ENCODE measurements at places on chromosomes 16 and 17. TPM values are rescaled to one million over a fixed set of nuclear protein-coding genes. Genes with fewer than 3 reads are reported as not detected.

GRCh38 chr17:52537421-52537820, 378.9 kb upstream of the CA10 start:
- DNase-seq = peak; percentile 5

DNA sequence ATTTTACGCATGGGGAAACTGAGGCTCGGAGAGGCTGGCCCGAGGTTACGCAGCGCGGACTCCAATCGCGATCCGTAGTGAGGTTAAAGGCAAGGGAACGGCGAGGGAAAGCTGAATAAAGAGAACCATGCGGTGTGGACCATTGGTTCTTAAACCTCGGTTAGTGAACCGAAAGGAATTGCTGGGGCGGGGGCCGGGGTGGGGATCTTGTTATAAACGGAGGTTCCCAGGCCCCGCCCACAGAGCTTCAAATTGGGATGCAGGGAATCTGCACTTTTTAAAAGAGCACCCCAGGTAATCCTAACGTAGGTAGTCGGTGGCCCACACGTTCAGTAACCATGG, 524 bp downstream of the IQCK start:
- DNase-seq = no peak

- DNase-seq = no peak
These were observed 89.1 kb downstream of the SKAP1 start for GRCh38 chr17:48340916-48341315.

- DNase-seq = no peak
These were observed 10.1 kb downstream of the KRT39 start for GRCh38 chr17:40956401-40957254.

SOST gene
- total RNA-seq = 0.12 TPM

DNA sequence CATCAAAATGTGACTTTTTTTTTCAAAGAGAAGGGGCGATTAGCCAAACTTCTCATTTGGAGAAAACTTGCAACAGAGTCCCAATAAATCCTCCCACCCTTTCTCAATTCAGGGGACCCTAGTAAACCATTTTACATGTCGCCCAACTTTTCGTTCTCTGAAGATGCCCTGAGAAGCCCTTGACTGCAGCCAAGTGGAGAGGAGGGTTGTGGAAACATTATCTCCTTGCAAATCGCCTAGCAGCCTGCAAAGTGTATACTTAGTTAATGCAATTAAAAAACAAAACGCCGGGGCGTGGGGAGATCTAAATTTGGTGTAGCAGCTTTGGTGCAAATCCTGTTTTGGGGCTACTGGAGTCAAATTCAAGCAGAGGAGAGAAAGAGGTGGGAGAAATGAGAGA, 1.2 kb upstream of the SHISA9 start:
- DNase-seq = no peak

PYY gene
- total RNA-seq = not detected

DNA sequence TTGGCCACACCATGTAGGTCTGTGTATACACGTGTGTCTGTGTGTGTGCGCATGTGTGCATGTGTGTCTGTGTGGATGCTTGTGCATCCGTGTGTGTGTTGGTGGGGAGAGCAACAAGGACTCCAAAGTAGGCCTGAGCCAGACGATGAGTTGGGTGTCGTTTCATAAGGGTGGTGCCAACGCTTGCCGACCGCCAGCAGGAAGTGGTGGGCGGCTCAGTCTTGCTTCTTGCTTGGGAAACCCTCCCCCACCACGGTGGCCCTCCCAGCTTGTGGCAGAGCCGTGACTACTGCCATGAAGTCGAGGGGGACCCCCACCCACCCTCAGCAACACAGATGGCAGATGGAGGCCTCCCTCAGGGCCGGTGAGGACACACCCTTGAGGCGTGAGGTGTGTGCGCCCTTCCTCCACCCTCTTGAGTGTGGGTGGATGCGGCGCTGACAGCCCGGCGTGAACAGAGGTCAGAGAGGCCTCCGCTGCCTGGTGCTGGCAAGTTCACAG, 17.5 kb downstream of the SBK1 start:
- DNase-seq = no peak

HSD11B2 gene
- total RNA-seq = 3.9 TPM

PRR35 gene
- total RNA-seq = not detected

DNA sequence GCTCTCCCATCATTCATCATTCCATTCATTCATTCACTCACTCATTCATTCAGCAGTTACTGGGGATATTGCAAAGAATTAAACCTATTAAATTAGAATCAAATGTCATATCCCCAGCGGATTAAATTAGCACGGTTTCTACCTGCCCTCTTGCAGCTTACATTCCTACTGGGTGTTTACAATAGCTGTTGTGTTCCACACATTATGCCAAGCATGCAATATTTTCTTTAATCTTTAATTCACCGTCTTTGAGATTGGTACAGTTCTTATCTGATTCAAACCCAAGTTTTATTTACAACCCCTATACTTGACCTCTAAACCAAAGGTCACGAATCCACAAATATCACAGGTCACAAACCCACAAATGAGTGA, 727 bp upstream of the USP31 start:
- no peak for DNase-seq

DNA sequence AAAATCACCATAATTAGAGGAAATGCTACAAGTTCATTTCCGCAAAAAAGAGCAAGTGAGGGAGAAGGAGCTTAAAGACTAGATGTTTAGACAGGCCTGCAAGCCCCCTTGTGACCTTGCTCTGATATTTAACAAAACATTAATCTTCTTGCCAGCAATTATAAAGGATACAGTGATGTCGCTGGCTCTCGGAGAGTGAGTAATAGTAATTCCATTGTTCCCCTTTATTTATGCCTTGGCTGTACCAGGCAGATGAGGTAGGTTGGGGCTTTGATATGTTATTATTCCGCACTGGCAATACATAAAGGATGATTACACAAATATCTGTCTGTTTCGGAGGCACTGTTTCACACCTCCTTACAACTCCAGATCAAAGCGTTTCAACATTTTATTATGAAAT, 204.8 kb upstream of the SALL1 start:
- no peak for DNase-seq

KRT25 gene
- not detected for total RNA-seq

KRT9 gene
- not detected for total RNA-seq

DNA sequence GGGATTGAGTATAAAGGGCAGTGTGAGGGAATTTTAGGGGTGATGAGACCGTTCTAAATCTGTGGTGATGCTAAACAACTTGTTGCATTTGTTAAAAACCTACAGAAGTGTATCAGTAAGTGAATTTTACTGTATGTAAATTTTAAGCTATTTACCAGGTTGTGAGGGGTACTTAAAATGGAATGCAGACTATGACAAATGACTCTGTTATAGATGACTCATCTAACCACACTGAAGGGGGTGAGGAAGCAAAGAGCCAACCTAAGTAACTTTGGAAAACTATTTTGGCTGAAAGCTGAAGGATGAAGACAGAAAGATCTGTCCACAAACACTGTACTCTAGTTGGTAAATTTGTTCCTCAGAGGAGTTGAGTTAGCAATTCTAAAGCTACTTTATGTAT, 5.3 kb upstream of the MKS1 start:
- DNase-seq = no peak

GRCh38 chr17:17938388-17939107, 33.7 kb downstream of the TOM1L2 start:
- no peak for DNase-seq

- no peak for DNase-seq
These were observed 12.3 kb downstream of the DNAH2 start for GRCh38 chr17:7729816-7730215.

- DNase-seq = no peak
These were observed 21.9 kb downstream of the OMG start for GRCh38 chr17:31275116-31275515.

TP53TG3C gene
- not detected for total RNA-seq

- peak; percentile 83 for DNase-seq
These were observed 773 bp downstream of the BLTP2 start for GRCh38 chr17:28643983-28644786.

- DNase-seq = no peak
These were observed 123.8 kb downstream of the ZNF778 start for GRCh38 chr16:89341279-89341678.

ZNF200 gene
- 6.7 TPM for total RNA-seq

DNA sequence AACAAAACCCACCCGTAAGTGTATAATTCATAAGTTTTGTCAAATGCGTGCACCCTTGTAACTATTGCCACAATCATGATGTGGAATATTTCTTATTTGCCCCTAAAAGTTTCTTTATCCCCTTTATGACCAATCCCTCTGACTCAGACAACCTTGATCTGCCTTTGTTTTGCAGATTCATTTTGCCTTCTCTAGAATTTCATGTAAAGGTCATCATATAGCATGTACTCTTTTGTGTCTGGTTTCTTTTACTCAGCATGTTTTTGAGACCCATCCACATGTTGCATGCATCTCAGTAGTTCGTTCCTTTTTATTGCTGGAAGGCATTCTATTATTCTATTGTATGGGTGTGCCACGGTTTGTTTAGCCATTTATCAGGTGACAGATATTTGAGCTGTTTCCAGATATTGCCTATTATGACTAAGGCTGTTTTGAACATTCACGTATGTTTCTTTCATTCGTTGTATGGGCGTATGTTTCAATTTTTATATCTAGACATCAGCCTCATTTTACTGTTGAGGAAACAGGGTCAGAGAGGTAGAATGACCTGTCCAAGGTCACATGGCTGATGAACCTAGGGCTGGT, 192.4 kb downstream of the RAB11FIP4 start:
- no peak for DNase-seq

DNA sequence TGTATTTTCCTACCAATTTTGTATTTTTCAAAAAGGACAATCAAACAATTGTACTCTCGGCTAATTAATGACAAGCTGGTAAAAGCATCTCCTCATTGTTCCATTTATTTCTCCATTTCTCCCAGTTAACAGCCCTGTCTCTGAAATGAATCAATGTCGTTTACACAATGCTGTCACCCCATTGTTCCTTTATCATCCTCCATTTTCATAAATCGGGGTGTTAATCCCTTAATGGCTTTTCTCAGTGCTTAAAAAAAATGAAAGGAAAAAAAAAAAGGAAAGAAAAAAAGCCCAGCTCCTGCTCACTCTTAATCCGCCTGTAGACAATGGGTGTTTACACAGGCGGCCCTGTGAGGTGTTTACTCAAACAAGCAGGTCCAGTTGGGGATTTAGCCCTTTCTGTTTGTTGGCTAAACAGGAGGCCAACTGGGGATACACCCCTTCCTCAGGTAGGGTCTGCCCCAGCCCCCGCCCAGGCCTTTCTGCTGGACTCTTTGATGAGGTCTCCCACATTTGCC, 86.8 kb upstream of the SALL1 start:
- no peak for DNase-seq

GRCh38 chr16:22632606-22633005, 121.9 kb downstream of the NPIPB5 start:
- DNase-seq = no peak

GRCh38 chr16:85755929-85756768, 5.3 kb upstream of the C16orf74 start:
- DNase-seq = peak; percentile 61

KRTAP1-4 gene
- not detected for total RNA-seq

SBK1 gene
- total RNA-seq = 1.7 TPM

C16orf86 gene
- 2.6 TPM for total RNA-seq

- DNase-seq = no peak
These were observed 666.0 kb upstream of the CA10 start for GRCh38 chr17:52824542-52824941.

MMP28 gene
- total RNA-seq = 39.5 TPM

- DNase-seq = peak; percentile 72
These were observed 24.3 kb upstream of the DNAI2 start for GRCh38 chr17:74249590-74250270.

OR3A3 gene
- not detected for total RNA-seq

DNA sequence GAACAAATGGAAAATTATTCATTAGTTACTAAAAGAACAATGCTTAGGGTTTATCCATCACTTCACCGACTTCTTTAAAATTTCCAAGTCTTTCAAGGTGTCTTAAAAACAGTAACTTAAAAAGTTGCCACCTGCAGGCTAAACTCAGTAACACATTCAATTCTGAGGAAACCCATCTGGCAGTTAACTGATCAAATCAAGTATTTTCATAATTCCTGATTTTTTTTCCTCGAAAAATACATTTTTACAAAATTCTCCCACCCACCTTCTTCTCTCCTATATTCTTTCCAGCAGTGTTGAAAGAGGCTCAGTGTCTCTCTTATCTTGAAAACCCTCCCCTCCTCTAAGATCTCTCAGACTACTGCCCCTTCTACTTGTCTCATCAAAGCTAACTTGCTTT, 29.9 kb downstream of the PARN start:
- no peak for DNase-seq

EPN3 gene
- 0.55 TPM for total RNA-seq

SPATA22 gene
- total RNA-seq = 1.4 TPM

GRCh38 chr17:59361386-59361785, 29.9 kb downstream of the YPEL2 start:
- no peak for DNase-seq

SYCE1L gene
- total RNA-seq = 5.7 TPM

FLYWCH2 gene
- total RNA-seq = 22.1 TPM

- no peak for DNase-seq
These were observed 125.8 kb downstream of the CCDC182 start for GRCh38 chr17:57619061-57619937.
